Cortex of kidney (tissue), 1 donor: ENCODE measurements at places on chromosomes 6 and 20.

DNA sequence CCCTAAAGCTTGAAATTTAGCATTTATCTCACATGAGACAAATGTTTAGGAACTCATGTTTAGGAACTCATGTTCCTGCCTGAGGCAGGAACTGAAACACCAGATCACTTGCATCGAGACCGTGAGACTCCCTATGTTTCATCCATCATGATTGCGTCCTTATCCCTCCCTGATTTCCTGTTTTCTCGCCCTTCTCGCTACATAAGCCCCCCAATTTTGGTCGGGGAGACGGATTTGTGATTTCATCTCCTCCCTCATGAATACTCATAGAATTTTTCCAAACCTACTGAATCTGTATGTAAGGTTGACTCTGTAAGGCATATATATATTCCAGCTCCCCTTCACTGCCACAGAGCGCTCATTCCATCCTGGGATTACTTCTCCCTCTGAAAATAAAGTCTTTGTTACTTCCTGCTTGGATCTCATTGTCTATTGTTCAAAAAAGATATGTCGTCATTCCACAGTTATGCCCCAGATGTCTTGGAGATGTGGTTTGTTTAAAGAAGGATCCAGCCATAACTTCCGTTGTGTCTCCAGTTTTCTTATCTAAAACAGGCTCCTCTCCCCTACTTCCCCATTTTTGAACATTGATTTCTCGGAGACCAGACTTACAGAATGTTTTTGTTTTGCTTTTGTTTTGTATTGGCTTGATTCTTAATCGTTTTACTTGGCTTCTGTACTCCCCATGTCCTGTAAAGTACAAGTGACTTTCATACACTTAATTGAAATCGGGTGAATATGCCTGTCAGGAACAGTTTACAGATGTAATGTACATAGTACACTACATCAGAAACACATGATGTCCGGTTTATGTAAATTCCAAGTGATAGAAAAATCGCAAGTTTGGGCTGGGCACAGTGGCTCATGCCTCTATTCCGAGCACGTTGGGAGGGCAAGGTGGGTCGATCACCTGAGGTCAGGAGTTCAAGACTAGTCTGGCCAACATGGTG, 118.7 kb downstream of the HFE start:
- DNase-seq = no peak

DNA sequence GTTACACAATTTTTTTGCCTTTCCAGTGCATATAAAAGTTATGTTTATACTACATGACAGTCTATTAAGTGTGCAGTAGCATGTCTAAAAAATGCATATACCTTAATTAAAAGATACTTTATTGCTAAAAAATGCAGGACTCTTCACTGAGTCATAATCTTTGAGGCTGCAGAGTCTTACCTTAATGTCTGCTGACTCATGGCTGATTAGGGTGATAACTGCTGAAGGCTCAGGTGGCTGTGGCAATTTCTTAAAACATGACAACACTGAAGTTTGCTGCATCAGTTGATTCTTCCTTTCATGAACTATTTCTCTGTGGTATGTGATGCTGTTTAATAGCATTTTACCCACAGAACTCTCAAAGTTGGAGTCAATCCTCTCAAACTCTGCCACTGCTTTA, 19.1 kb downstream of the ZSCAN23 start:
- DNase-seq = no peak

GRCh38 chr20:10724449-10725173, 50.8 kb upstream of the JAG1 start:
- no peak for DNase-seq

DNA sequence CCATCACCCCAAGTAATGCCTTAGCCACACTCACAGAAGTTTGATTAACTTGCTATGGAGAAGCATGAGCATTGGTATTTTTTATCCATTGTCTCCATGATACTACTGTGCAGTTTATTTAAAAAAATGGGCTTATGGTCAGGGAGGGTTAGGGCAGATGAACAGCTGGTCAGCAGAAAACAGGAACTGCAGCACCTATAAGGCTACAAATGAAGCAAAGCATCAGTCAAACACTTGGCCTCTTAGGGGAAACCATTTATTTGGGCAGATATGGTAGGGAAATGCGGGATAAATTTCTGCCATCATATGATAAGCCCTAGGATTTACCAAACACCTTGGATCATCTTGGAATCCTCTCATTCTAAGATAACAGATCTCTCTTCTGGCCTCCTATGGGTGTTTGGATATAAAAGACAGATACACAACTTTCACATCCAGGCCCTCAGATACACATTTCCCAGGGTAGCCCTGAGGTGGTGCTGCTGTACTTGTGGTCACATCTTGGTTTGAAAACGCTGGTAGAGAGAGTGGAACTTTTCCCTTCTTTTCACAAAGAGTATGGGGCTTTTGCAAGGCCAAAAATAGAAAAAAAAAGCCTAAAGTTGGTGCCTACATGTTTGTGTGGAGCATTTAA, 42.8 kb upstream of the AHI1 start:
- no peak for DNase-seq

DNA sequence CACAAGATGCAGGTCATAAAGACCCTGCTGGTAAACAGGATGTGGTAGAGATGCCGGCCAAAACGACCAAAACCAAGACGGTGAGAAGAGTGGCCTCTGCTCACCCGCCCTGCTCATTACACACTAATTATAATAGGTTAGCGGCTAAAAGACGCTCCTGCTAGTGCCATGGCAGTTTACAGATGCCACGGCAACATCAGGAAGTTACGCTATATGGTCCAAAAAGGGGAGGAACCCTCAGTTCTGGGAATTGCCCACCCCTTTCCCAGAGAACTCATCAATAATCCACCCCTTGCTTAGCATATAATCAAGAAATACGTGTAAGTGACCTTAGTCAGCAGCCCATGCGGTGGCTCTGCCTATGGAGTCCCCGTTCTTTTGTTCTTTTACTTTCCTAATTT, 17.6 kb downstream of the BHLHE23 start:
- DNase-seq = no peak

- DNase-seq = no peak
These were observed 626.3 kb downstream of the TENT5A start for GRCh38 chr6:81126150-81126549.

- DNase-seq = no peak
These were observed 390.2 kb upstream of the MAN1A1 start for GRCh38 chr6:119739769-119740168.

DNA sequence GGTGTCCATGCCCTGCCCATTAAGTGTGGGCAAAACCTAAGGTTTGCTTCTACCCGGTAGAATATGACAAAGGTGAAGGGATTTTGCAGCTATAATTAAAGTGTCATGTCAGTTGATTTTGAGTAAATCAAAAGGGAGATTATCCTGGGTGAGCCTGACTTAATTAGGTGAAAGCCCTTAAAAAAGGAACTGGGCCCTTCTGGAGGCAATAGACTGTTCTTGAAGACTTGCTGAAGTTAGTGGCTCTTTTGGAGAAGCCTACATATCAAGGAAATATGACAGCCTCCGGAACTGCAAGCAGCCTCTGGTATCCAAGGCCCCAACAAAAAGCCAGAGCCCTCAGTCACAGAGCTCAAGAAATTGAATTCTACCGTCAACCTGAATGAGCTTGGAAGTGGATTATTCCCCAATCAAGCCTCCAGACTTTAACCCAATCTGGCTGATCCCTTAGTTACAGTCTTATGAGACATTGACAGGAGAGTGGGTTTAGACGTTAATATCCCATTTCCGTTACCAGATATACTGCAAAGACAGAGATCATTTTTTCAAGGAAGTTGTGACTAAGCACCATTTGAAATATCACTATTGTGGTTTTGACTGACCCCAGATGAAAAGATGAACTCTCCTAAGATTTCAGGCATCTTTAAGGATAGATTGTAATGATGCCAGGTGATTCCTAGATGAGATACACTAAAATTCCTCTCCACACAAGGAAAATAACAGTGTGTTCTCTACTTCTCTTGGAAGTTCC, 303.4 kb downstream of the PLCB1 start:
- DNase-seq = no peak

DNA sequence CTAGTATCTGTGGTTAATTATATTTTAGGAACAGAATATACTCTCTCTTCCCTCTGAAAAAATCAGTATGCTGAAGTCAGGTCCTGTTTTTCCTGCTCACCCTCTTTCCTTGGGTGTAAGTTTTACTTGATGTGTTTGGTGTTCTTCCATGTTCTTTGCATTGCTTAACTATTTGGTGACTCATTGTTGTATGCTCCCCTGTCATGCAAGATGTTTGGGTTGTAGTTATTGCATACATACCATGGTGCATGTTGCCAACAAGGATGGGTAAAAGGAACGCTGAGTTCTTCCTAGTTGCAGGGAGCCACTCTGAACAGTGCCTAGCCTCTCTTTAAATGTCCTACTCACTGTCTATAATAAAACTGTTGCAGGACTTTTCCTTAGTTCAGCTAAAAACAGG, 207.9 kb upstream of the LAMP5 start:
- no peak for DNase-seq

- DNase-seq = no peak
These were observed 81.4 kb downstream of the MCHR2 start for GRCh38 chr6:99912657-99913056.

GRCh38 chr6:53251033-53251672, 97.6 kb downstream of the ELOVL5 start:
- no peak for DNase-seq

- no peak for DNase-seq
These were observed 31.8 kb upstream of the CCDC167 start for GRCh38 chr6:37531437-37532036.

DNA sequence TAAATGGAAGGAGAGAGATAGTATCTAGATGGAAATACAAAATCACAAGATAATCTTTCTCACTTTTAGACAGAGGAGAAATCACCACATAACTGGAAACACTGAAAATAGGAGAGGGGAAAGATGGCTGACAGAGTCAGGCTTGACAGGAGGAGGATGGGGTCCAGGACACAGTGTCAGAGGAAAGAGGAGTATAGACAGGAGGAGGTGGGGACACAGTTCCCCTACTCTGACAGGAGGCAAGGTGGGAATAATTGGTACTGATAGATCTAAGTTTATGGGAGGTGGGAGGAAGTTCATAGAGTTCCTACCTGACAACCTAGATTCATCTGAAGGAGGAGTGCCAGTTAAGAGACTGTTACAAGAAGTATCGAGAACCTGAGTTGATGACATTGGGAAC, 9.1 kb downstream of the GPR6 start:
- DNase-seq = no peak

DNA sequence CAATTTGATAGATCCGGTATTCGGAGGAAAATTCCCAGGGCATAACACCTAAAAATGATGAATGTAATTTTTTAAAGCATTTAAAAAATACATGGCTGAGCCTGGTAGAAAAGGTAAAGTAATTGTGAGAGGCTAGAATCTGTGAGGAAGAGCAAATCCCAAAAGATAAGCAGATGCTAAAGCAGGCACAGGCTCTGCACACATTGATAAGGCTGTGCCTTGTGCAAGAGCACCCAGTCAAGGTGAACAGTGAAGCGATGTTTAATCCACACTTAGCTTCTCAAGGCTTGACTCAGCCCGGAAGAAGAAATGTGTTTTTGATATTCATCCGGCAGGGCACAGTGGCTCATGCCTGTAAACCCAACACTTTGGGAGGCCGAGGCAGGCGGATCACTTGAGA, 5.1 kb upstream of the EPB41L2 start:
- DNase-seq = no peak

DNA sequence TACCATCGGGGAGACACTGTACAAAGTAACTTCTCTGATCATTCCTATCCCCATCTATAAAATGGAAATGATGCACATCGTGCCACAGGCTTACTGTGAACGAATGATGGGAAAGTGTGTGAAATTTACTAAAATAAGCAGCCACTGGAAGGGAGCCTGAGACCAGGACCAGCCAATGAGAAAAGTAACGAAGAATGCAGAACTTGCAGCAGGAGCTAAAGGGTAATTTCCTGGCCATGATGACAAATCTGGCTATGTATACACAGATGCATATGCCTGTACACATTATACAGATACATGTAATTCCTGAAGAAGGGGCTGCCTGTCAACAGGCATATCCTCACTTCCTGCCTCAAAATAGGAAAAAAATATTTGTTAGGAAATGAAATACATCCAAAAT, 47.4 kb downstream of the GMDS start:
- DNase-seq = no peak

DNA sequence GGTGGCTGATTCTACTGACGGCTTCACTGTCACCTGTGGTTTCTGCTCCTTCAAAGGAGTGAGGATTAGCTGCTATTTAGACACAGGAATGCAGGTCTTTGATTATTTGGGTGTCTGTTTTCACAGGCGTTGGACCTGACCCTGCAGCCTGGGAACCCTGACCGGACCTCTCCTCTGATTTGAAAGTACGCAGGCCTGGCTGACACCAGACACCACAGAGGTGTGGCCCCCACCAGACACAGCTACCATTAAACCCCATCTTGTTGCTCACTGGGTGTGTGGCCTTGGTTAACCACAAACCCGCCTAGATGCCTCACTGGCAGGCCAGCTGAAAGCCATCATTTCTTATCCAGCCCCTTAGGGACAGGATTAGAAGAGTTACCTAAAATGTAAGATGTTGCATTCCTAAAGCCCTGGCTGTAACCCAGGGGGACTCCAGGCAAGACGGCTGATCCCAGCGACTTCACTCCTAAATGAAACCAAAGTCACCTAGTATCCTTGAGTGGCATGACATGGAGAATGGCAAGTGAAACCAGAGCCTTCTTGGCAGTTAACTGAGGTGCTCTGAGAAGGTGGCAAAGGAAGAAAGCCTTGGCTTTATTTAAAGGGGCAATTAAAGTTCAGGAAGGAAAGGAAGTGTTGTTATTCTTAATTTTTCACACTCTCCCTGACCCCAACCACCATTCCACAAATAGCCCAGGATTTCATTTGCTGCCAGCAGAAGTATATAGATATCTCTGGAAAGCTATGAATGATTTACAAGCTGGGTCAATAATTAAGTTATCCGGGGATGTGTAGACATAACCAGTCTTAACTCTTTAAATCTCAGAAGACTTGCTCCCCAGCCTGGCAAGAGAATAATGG, 169.9 kb downstream of the QRSL1 start:
- DNase-seq = no peak

GRCh38 chr6:111283707-111284106, 196.4 kb downstream of the SLC16A10 start:
- DNase-seq = no peak

DNA sequence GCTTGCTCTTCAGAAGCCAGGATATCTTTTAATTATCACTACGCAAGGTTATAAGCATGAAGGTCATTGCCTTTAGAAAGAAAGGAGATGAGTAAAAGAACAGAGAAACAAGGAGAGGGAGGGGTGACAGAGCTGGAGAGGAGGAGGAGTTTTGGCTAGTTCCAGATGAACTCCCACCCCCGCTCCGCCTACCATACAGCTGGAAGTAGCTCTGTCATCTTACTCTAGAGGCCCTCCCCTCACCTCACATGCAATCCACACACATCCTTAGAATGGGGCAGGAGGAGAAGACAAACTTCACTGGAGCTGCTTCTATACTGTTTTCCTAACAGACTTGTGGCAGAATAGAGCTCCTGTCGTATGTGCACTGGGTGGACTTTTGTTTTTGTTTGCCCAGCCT, 144.7 kb downstream of the SCML4 start:
- no peak for DNase-seq

GRCh38 chr6:139334806-139335446, 39.5 kb downstream of the CITED2 start:
- no peak for DNase-seq
